CD8-positive, alpha-beta memory T cell (primary cell): ENCODE measurements at places on chromosomes 3 and 15. TPM values are rescaled to one million over a fixed set of nuclear protein-coding genes. Genes with fewer than 3 reads are reported as not detected.

DNA sequence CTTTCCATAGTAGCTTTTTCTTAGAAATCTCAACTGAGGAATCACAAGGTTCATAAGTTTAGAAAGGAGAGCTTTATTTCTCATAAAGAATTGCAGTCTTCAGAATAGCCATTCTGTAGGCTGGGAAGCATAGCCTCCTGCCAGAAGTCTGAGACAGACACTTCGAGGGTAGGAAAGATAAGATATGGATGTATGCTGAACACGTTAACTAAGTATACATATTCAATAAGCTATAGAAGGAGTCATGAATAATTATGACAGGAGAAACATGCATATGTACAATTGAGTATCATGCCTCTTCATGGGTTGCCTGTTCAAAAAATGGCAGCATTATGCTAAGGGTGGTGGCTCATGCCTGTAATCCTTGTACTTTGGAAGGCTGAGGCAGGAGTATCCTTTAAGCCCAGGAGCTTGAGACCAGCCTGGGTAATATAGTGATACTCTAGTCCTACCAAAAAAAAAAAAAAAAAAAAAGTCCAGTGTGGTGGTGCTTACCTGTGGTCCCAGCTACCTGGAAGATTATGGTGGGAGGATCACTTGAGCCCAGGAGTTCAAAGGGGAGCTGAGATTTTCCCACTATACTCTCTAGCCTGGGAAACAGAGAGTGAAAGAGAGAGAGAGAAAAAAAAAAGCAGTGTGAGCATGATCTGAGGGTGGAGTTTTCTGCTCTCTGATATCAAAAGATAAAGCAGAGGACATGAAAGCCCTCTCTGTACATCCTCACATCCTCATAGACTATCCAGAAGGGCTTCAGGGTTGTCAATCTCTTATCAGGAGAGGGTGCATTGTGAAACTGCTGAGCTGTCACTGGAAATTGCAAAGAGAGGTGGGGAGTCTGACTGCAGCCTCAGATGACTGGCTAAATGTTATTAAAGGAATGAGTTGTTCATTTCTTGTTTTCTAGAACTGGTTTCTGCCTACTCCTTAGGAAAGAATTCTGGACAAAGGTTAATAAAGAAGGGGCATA is 23.6 kb upstream of the CADPS start:
- DNase-seq = no peak

- DNase-seq = no peak
These were observed 215.3 kb upstream of the THRB start for GRCh38 chr3:24709956-24710355.

The PRSS50 gene
- total RNA-seq = not detected

The COPS2 gene
- 101 TPM for total RNA-seq

The APBA2 gene
- 18.0 TPM for total RNA-seq

The CDHR4 gene
- not detected for total RNA-seq

DNA sequence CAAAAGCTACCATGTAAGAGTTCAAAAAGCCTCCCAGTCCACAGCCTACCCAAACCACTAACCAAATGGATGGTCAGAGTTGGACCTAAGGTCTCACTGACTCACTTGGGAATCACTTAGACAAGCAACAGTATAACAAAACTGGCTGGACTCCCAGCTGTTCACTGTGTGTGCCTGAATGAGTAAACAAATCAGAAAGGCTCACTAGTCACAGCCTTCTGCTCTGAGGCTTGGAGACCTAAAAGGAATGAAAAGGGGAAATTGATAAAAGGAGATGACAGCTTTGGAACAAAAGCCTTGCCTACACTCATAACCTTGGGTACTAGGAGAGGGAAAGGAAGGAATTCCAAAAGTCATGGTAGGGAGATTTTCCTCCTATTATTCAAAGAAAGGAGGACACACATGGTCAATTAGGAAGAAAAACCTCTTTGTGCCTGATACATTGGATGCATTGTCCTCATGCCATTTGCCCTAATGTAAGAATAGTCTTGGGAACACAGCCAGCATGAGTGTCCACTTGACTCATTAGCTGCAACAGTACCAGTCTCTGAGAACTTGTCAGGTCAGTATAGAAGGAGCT is 92.3 kb downstream of the FRMD5 start:
- DNase-seq = no peak
